ENCODE measurements at places on chromosomes 2 and 18.

DNA sequence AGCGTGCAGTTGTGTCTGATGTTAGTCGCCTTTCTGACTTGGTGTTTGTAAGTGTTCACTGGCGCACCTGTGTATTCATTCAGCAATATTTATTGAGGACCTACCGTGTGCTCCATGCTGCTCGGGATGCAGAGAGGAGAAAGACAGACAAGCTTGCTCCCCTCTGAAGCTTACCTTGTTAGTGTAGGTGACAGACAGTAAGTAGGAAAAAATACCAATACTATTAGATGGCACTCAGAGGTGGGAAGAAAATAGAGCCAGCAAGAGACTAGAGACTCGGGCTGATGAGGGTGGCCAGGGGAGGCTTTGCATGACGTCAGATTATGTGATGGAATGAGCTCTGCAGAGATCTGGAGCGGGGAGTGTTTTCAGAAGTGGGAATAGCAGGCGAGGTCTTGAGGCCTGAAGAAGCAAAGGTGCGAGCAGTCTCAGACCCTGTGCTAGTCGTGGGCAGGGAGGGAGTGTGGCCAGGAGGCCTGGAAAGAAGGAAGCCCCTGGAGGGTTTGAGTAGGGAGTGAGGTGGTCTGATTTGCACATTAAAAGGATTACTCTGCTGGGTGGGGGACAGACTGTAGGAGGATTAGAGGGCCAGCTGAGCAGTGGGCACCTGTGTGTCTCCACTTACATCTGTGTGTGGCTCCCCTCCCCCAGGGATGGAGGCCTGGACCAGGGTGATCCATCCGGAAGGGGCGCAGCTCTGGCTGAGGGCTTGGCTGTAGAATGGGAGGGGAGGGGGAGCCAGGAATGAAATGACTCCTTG, 11.8 kb downstream of the MTCL1 start:
- DNase-seq: no peak

- DNase-seq: no peak
Measured at GRCh38 chr2:37867166-37867565, 57.9 kb upstream of the RMDN2 start.

DNA sequence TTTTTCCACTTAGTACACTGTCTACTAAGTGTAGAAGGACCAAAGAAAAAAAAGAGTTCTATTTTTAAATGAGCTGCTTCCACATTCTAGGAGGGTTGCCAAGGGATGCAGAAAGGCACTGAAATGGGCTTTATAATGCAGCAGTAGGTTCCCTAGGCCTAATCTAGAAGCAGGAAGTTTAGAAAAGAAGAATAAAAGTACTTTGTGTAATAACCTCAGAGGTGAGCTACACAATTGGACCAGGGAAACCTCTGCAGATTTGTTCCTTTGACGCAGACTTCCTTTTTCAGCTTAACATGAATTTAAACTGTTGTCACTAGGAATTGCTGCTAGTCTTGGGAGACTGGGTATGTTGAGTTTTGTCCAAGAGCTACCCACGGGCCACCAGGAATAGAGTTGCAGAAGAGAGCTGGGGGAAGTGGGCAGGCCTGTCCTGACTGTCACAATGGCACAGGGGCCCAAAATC, 34.6 kb upstream of the RAB1A start:
- no peak for DNase-seq

DNA sequence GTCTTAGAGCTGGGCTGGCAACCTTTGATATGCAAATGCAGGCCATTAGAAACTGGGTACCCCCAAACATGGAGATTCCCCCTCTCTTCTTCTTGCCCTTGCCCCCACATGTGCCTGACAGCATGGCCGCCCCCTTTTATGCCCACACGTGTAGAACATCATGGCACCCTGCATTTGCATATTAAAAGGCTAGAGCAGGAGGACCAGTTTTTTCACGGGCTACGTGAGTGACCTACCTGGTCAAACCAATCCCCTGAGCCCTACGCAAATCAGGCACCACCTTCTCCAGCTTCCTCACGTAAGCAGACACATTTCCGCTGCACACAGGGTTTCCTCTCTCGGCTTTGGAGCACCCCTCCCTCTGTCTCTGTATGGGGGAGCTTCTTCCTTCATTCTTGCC, 110.9 kb upstream of the COPS8 start:
- no peak for DNase-seq

DNA sequence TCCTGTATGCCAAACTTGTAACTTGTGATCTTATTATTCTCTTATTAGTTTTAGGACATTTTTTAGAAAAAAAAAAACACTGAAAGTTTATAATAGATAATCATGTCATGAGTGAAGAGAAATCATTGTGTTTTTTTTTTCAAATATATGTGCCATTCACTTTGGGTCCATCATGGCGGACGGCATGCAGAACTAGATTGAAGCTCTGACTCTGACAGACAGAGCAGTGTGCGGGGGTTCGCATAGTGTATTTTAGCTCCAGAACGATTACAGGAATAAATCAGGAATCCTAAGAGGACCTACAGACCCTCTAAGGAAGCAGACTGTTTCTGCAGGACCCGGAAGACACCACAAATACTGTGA, 484.4 kb upstream of the REG3G start:
- DNase-seq: no peak

GRCh38 chr2:160417745-160418397, 75.7 kb downstream of the RBMS1 start:
- no peak for DNase-seq

GRCh38 chr2:127437056-127437455, 18.8 kb downstream of the PROC start:
- no peak for DNase-seq

GRCh38 chr2:190653931-190654330, 5.0 kb downstream of the NAB1 start:
- no peak for DNase-seq

GRCh38 chr18:79403723-79404566, 8.2 kb downstream of the NFATC1 start:
- DNase-seq: no peak
